ENCODE measurements at places on chromosomes 7 and 10.

- no peak for DNase-seq
Observed at GRCh38 chr10:46326066-46326465, 39.3 kb downstream of the ANTXRL start.

DNA sequence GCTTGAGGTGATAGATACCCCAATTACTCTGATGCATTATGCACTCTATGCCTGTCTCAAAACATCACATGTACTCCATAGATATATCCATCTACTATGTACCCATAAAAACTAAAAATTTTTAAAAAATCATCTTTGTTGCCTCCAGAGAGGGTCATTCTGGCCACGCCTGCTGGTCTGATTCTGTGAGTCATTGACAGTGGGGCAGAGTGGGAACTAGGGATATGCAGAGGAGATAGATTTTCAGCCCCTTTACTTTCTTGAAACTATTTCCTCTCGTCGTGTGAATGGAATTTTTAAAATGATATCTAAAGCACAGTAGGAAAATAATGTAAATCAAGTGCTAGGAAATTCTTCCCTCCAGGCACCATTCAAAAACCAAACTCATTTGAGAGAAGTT lies 715.0 kb upstream of the NRP1 start:
- no peak for DNase-seq

DNA sequence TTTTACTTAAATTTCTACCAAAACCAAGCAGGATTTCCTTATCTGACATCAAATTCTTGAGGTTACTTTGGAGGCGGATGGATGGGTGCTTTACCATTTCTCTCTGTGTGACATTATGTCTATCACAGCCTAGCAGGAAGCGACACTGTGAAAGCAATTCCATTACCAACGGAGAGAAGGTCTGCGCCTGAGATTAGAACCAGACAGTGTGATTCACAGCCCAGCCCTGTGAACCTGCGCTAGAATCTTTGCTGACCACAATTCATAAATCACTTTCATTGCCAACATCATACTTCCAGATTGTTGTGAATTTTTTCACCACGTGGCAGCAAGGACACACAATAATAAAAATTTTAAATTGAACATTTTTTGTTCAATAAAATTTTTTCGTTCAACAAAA lies 126.5 kb downstream of the CUBN start:
- DNase-seq: peak; percentile 35

DNA sequence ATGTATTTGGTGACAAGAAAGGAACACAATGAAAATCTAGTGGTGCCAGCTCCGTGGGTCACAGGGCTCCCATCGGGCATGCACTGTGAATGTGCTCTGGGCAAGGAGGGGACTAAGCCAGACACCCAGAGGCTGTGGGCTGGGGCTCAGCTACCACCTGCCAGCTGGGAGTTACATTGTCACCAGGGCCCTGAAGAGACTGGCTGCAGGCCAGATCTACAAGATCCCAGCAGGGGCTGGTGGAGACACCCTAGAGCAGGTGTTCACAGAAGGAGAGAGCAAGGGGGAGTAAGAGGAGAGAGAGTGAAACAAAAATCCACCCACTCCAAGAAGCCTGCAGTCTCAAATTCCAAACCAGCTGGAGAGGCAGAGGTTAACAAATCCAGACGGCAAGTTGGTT lies 116.6 kb upstream of the ADCY1 start:
- no peak for DNase-seq

DNA sequence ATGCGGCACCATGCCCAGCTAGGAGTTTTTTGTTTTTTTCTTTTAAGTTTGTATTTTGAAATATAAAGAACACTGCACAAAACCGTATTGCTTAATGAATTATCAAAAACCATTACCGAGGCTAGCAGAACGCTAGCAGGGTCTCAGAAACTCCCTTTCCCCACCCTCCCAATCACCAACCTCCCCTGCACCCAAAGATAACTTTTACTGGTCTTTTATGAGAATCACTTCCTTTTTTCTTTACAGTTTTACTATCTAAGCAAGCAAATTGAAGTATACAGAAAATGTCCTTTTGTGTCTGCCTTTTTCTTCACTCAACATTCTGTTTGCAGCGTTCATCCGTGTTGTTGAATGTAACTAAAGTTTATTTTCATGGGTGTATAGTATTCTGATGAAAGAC lies 13.4 kb downstream of the HIP1 start:
- no peak for DNase-seq
